Body of pancreas (tissue), 4 donors: ENCODE measurements at places on chromosomes 2 and 18. TPM values are rescaled to one million over a fixed set of nuclear protein-coding genes. Genes with fewer than 3 reads are reported as not detected.

Gene LNPK
- total RNA-seq, result 6.6 TPM

Gene AQP12A
- total RNA-seq, result 130 TPM

Gene CHRNA1
- not detected for total RNA-seq

Gene IL18RAP
- total RNA-seq, result 4.9 TPM

Gene CERKL
- total RNA-seq, result 0.52 TPM

Gene ORC2
- total RNA-seq, result 17.1 TPM

Gene UGT1A3
- not detected for total RNA-seq

Gene CXCR1
- total RNA-seq, result not detected

Gene SLC19A3
- 11.7 TPM for total RNA-seq

Gene ARMC9
- 6.9 TPM for total RNA-seq

Gene ASTL
- not detected for total RNA-seq

Gene PPP4R1
- 46.4 TPM for total RNA-seq

Gene EN1
- not detected for total RNA-seq

Gene LRRC30
- total RNA-seq, result not detected

Gene FTCDNL1
- total RNA-seq, result 2.6 TPM

Gene L3MBTL4
- total RNA-seq, result 10.9 TPM

Gene CRYGB
- not detected for total RNA-seq

Gene TFPI
- total RNA-seq, result 21.1 TPM

Gene KCNIP3
- 1.6 TPM for total RNA-seq

Gene CNTNAP5
- total RNA-seq, result 0.26 TPM

Gene ELAC1
- total RNA-seq, result 10.2 TPM

Gene SOCS6
- 17.9 TPM for total RNA-seq

Gene RGPD3
- not detected for total RNA-seq

Gene LIMS3
- total RNA-seq, result 4.9 TPM

Gene RAB17
- total RNA-seq, result 35.3 TPM

Gene LOXHD1
- 0.26 TPM for total RNA-seq

Gene RND3
- total RNA-seq, result 4.9 TPM

Gene GFPT1
- 31.6 TPM for total RNA-seq

Gene TMEM247
- not detected for total RNA-seq

Gene DTNA
- total RNA-seq, result 31.0 TPM

Gene DAW1
- total RNA-seq, result not detected
